Iris pigment epithelial cell (primary cell): ENCODE measurements at places on chromosomes 7 and 10.
A peak's percentile ranks its signal among the peaks of the same experiment; 100 is the strongest.

DNA sequence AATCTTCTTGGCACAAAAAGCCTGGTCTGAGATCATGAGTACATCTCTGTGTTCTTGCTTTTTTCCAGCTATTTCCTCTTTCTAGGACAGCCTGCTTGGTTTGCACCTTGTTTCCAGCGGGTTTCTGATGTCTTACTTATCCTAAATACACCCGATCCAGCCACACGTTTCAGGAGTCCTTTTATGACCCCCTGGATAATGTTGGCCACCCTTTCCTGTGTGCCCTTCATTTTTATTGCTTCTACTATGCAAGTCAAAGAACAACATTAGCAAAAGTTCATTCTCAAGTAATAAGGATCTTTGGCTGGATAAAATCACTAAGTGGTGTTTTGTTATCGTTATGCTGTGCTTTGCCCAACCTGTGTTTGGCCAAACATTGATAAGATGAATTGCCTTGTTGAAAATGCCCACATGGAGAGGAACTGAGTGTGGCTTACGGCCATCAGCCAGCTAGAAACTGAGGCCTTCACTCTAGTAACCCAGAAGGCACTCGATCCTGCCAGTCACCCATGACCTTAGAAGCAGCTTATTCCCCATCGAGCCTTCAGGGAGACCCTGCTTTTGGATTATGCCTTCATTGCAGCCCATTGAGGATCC is 28.7 kb upstream of the AKR1C1 start:
- no peak for DNase-seq

- DNase-seq, result no peak
Observed at GRCh38 chr7:32890793-32891042, 842 bp downstream of the KBTBD2 start.

DNA sequence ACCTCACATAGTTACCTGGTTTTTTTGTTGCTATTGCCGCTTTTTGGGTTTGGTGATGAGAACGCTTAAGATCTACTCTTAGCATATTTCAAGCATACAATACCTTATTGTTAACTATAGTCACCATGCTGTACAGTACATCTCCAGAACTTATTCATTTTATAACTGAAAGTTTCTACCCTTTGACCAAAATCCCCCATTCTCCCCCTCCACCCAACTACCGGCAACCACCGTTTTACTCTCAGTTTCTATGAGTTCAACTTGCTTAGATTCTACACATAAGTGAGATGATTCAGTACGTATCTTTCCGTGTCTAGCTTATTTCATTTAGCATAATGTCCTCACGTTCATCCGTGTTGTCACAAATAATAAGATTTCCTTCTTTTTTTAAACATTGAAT is 86.7 kb upstream of the IL6 start:
- no peak for DNase-seq

DNA sequence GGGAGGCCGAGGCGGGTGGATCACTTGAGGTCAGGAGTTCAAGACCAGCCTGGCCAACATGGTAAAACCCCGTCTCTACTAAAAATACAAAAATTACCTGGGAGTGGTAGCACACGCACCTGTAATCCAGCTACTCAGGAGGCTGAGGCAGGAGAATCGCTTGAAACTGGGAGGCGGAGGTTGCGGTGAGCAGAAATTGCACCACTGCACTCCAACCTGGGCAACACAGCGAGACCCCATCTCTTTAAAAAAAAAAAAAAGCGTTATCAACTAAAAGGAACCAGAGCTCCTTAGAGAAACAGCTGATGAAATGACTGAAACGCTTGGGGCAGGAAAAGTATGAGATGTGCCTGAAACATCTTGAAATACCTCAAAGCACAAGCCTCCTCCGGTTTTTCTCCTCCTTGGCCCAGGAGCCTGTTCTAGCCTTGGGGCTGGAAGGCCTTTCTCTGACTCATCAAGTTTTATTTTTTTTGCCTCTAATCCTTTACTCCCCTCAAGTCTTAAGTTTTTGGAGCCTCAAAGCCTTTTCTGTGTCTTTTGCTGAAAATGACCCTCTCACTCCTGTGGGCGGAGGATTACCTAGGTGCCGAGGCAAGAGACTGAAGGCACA is 2.6 kb upstream of the METTL27 start:
- peak; percentile 71 for DNase-seq

DNA sequence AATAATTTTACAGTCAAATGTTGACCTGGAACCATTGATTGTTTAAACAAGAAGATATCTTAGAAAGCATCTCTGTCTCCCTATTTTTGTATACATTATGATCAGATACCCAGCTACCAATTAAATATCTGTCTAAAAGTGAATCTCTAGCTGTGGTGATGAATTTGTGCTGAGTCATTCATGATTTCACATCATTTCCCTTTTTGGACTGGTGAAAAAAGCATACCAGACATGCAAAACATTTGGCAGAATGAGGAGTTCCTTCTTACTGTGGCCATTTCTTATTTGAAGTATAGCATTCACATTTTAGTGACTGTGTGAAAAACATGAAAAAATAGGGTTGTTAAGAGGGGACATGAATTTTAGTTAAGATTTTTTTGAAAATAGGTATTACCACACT is 98.0 kb upstream of the GATA3 start:
- peak; percentile 84 for DNase-seq

GRCh38 chr10:62820586-62820985 is 4.4 kb upstream of the EGR2 start:
- no peak for DNase-seq

GRCh38 chr7:77989981-77990566 is 191.5 kb downstream of the PHTF2 start:
- DNase-seq, result peak; percentile 7
